ENCODE measurements at places on chromosomes 1 and 21.
A peak's percentile ranks its signal among the peaks of the same experiment; 100 is the strongest.

- no peak for DNase-seq
Observed at GRCh38 chr1:245131026-245131393, 23.8 kb upstream of the KIF26B start.

DNA sequence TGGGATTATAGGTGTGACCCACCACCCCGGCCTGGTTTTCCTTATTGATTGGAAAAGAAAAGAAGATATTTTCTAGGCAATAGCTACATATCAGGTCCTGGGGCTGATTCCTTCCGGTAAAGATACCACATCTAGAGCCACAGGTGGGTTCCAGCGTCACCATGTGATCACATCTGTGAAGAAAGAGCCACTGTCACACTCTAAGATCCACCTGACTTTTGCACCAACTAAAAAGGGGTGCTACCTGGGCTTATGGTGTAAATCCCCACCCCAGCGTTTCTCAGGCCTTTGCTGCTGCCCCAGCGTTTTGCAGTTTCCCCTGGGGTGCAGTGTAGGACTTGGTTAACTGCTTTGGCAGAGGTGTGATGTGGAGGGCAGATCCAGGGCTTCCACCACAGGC is 22.3 kb upstream of the PDE9A start:
- no peak for DNase-seq

- DNase-seq: no peak
Observed at GRCh38 chr1:47469910-47470309, 32.1 kb downstream of the FOXD2 start.

DNA sequence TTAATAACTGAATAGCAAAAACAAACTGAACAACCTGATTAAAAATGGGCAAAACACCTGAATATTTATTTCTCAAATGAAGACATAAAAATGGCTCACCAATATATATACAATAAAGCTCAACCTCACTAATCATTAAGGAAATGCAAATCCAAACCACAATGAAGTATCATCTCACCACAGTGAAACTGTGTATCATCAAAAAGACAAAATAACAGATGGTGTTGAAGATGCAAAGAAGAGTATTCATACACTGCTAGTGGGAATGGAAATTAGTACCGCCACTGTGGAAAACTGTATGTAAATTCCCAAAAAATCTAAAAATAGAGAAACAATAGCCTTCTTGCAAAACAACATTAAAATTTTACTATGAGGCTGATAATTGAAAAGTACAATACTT is 1660.1 kb upstream of the B3GALT2 start:
- DNase-seq: no peak

DNA sequence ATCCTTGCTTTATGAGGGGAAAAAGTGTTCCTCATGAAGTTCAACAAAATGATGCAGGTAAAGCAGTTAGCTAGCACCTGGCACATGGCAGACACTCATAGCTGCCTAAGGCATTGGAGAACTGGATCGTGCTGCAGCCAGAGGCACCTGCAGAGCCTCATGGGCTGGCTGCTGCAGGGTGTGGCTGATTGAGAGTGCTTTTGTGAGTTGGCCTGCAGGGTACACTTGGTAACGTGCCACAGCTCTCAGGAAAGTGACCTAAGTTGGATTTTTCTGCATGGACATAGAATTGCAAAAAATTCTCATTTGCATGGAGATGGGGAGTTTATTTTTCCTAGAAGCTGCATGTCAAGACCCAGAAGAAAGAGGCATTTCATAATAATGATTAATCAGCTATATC is 31.6 kb upstream of the IL20 start:
- no peak for DNase-seq

DNA sequence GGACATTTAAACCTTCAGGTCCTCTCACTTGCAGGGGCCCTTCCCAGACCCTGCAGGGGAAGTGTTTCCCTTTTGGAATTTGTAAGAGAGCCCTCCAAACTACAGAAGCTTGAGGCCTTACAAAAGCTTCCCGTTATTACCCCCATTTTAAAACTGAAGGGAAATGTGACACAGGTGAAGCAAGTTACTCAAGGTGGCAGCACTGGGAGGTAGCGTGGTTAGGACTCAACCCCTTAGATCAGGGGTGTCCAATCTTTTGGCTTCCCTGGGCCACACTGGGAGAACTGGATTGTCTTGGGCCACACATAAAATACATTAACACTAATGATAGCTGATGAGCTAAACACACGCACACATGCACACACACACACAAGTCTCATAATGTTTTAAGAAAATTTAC is 15.8 kb upstream of the ZC3H12A start:
- no peak for DNase-seq

DNA sequence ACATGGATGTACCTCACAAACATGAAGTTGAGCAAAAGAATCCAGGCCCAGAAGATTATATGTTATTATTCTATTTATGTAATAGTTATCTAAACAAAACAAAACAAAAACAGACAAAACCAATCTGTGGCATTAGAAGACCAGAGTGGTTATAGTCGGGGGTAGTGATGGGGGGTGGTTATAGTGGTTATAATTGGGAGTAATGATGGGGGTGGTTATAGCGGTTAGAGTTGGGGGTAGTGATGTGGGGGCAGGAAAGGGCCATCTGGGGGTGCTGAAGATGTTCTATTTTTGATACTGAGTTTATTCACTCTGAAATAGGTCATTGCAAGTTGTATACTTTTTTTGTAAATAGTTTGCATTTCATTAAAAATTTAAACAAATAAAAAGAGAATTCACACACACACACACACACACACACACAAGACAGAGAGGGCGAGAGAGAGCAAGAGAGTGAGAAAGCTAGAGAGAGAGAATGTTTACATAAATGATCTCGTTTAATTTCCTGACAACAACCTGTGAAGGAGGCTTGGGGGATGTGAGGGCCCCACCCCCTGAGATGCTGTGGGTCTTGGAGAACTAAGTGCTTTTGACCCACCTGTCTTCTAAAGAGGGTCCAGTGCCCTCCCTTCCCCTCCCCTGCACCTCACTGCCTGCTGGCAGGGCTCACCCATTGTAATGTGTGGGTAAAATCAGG is 37.4 kb downstream of the RHOU start:
- DNase-seq: no peak

DNA sequence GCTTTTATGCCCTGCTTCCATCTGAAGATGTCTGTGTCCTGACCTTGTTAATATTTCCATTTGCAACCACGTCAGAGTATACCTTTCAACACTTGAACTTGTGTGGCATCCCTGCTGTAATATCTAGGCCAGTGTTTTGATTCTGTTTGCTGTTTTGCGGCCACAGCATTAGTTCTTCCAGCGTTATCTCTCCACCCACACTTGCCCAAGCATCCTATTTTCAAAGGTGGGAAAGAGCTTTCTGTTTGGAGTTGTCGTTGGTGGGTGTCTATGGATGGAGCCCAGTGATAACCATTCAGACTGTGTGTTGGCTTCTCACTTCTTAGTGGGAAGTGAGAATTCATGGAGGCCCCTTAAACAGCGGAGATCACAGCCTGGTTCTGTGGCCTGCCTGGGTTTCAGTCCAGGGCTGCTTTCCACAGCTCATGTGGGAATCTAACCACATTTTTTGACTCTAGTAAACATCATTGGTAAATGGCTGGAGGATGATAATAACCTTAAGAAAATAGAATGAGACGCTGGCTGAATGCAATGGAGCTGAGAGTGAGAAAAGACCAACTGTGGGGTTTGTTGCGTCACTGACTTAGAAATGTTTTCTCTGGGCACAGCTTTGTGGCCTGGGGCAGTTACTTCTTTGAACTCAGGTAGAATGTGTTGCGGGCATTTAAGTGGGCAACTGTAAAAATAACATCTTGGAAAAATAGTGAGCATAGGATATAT is 7.6 kb downstream of the TENT5C start:
- no peak for DNase-seq

DNA sequence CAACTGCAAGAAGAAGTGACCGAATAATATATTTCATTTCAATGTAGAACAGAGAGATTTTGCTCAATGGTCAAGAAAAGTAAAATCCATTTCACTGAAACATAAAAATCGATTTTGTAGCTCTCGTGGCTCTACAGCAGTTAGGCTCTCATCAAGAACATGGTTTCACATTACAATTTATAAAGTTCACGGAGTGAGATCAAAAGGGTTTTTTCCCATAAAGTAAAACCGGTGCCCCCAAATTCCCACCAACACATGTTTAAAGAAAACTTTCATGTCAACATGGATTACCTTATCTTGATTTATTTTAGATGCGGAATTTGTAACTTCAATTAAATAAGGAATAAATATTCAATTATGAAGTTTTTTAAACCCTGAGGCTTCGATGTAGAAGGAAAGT is 16.3 kb upstream of the VAV3 start:
- no peak for DNase-seq

DNA sequence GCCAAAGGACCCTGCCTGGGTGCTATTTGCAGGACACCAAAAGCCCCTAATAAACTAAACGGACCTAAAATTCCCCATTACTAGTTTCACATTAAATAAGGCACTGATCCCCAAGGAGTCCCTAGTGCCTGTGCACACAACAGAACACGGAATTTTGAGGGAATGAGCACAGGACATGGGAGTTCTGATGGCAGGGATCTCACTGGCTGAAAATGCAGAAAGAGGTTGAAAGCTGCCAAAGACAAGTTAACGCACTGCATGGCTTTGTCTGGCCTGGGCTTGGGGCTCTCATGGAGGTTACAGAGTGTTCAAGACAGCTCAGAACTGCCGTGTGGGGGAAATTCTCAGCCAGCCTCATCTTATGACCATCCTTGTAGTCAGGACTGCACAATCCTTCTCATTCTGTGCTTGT is 15.6 kb upstream of the ATP1B1 start:
- DNase-seq: no peak

GRCh38 chr1:207454046-207454964 is at the start of gene CR2:
CR2 (plus strand) TSS chr1:207454328; CDS start chr1:207454419, 91 bp downstream.
- no peak for DNase-seq

- DNase-seq: no peak
Observed at GRCh38 chr21:42846221-42846620, 33.1 kb downstream of the WDR4 start.

DNA sequence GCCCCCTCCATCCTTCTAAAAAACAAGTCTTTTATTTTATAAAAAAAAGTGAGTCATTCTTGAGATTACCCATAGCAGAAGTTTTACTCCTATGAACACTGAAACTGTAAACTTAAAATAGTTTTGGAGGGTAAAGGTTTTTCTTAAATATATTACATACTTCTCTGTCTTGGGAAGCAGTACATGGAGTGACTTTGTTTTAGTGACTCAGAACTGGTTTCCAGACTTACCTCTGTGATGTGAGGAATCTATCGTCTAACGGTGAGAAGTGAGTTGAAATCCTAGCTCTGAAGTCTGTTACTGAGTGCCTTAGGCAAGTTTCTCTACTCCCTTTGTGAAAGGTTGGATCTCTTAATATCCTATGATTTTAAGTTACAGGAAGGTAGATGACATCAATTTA is 176.3 kb upstream of the POU3F1 start:
- DNase-seq: no peak

DNA sequence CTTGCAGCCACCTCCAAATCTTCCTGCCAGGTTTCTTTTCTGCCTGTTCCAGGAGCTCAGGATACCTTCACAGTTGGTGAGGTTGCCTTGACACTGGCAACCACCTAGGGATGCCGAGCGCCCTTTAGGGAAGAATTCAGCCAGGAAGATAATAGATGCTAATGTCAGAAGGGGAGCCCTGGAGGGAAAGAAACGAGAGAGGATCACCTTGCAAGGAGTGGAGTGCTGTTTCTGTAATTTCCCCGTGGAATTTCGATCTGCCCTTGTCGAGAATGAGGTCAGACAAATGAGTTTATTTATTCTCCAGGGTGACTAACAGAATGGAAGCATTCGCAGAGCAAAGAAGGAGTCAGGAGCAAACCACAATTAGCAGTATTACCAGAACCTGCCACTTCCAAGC is 315.8 kb upstream of the KAZN start:
- no peak for DNase-seq

DNA sequence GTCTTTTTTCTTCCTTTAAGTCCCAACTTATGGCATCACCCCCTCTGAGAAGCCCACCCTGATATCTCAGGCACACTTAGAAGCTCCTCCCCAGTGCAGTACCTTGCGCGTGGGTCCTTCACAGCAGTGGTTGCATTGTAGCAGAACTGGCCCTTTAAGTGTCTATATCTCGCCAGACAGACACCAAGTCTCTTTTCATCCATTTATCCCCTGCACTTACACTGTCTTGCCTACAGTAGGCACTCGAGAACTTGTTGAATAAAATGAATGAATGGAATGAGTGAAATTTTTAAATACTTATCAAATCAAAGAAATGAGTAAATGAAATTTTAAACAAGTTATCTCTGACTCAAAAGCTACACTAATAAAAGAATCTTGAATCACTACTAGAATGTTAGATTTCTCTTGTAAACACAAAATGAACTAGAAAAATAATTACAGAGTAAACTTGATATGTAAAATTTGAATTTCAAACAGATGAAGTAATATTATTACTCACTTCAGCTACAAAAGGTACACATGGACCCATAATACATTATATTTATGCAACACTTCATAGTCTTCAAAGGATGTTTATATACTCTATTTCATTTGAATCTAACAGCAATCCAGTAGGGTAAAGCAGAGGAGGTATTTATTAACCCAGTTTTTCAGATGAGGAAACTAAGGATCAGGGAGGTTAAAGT is 54.7 kb upstream of the MAN1A2 start:
- DNase-seq: no peak

GRCh38 chr1:239757716-239758115 is 334.0 kb upstream of the FMN2 start:
- DNase-seq: no peak

GRCh38 chr1:81314513-81315233 is 486.1 kb upstream of the ADGRL2 start:
- DNase-seq: no peak

- DNase-seq: no peak
Observed at GRCh38 chr1:198232378-198232777, 75.6 kb downstream of the NEK7 start.

GRCh38 chr1:40948741-40949443 is 30.6 kb upstream of the CTPS1 start:
- DNase-seq: peak; percentile 24

- no peak for DNase-seq
Observed at GRCh38 chr1:12433323-12434053, 184.5 kb downstream of the DHRS3 start.

DNA sequence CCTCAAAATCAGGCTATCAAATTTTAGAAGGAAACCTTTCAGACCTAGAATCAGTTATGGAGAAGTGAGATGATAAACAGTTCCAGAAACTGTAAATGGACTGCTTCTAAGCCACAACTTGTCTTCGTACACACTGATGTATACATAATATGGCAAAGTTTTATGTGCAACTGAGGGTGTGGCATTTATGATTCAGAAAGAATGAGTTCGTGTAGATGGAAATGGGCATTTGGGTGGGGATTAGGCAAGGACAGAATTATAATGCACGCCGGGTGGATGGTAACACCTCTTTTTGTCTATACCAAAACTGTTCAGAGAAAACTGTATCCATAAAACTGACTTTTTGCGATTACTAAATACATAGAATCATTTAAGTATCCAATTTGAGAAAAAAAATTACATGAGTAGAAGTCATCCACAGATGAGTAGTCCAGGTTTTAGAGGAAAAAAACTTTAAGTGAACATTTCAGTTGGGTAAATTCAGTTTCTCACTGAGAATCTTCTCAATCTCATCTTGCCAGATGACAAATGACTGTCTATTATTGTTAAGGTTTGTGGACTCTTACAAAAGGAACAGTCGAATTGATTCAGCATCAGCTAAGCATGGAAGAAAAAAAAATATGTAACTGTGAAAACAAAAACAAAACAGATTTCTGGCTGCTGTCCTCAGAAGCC is 22.5 kb downstream of the ERRFI1 start:
- no peak for DNase-seq

GRCh38 chr1:7346600-7347570 is 424.2 kb upstream of the VAMP3 start:
- DNase-seq: no peak

- DNase-seq: peak; percentile 10
Observed at GRCh38 chr1:101388904-101389546, 152.2 kb downstream of the S1PR1 start.

- DNase-seq: no peak
Observed at GRCh38 chr1:191152776-191153175, 675.1 kb upstream of the BRINP3 start.
